MCF 10A (cell line): ENCODE measurements at places on chromosomes 16 and 17. TPM values are rescaled to one million over a fixed set of nuclear protein-coding genes. Genes with fewer than 3 reads are reported as not detected.

DNA sequence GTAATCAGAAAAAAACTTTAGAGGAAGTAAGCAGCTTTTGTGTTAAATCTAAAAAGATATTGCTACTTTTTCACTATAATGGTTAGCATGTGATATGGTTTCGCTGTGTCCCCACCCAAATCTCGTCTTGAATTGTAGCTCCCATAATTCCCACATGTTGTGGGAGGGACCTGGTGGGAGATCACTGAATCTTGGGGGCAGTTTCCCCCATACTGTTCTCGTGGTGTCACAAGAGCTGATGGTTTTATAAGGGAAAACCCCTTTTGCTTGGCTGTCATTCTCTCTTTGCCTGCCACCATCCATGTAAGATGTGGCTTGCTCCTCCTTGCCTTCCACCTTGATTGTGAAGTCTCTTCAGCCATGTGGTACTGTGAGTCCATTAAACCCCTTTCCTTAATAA is 117.1 kb downstream of the KCNJ2 start:
- no peak for DNase-seq

GRCh38 chr16:9429646-9430330 is 338.3 kb downstream of the HAPSTR1 start:
- no peak for DNase-seq

GRCh38 chr16:66904846-66905632 is 13.6 kb downstream of the CDH16 start:
- no peak for DNase-seq

GRCh38 chr17:29619251-29619650 is 3.5 kb downstream of the CORO6 start:
- DNase-seq, result peak; percentile 29

CDK3 gene
- total RNA-seq, result 5.3 and 5.7 TPM in 2 replicates

KLHL10 gene
- not detected in 2 replicates for total RNA-seq

GAS7 gene
- total RNA-seq, result 0.22 TPM in 1 of 2 replicates, not detected in the other
